ENCODE measurements at places on chromosomes 1 and 21. TPM values are rescaled to one million over a fixed set of nuclear protein-coding genes. Genes with fewer than 3 reads are reported as not detected.

OR6F1 gene
- total RNA-seq: not detected

GJB4 gene
- 2.6 TPM for total RNA-seq

RIPPLY3 gene
- total RNA-seq: 0.47 TPM

FABP3 gene
- total RNA-seq: not detected

FCRL6 gene
- not detected for total RNA-seq

TEX38 gene
- total RNA-seq: not detected

GRCh38 chr1:27542463-27543273 lies 52.7 kb upstream of the WASF2 start:
- no peak for DNase-seq

- no peak for DNase-seq
Measured at GRCh38 chr1:81699234-81699633, 101.5 kb upstream of the ADGRL2 start.

GRCh38 chr21:45768011-45768739 lies 124.7 kb downstream of the PCBP3 start:
- DNase-seq: no peak

DNA sequence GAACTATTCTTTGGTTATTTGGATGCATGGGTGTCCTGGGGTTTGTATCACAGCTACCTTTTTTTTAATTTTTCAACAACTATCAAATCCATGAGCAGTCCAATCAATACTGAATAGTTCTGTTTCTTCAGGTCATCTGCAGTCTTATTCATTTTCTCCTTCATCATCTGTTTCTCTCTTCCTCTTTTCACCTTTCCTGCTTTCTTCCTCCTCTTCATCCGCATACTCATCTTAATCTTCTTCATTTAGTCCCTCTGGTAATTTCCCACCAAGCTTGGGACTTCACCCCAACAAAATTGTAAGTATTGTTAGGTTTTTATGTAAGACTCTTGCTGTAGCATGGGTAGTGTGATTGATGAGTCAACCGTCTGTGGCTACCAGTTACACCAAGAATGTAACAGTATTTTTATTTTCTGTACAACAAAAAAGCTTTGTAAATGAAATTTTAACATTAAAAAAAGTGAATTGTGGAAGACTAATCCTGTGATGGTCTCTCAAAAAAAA lies 184.1 kb upstream of the RNPC3 start:
- no peak for DNase-seq

DNA sequence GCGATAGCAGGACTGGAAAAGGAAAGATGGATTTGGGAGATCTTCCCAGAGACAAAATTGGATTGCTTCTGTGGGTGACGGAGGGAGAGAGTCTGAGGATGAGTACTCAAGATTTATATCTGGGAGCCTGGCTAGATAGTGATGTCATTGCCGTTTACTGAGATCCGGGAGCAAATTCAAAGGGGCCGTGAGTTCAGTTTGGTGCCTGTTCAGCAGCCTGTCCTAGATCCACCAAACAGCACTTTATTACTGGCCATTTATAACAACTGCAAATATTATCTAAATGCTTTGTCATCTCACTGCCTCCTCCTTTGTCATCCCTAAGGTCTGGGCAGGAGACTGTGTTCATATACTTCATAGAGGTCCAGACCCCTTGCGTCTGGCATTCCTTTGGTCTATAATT lies 29.2 kb downstream of the MAPKAPK2 start:
- DNase-seq: no peak

DNA sequence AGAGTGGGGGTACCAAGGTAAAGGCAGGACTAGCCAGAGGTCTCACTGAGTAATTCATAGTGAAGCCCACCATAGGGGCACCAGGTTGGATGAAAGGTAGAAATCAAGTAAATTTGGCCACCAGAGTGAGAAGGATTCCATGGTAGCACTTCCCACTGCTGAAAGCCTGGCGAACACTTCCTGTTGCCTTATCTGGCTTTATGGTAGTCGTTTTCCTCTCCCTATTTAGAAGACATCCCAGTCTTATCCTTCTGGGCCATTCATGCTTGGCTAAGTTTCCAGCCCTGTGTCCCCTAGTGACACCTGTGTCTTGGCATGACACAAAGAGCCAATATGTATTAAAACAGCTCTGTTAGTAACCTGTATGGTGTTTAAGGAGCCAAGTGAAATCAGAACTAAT lies 74.3 kb upstream of the SIPA1L2 start:
- no peak for DNase-seq

DNA sequence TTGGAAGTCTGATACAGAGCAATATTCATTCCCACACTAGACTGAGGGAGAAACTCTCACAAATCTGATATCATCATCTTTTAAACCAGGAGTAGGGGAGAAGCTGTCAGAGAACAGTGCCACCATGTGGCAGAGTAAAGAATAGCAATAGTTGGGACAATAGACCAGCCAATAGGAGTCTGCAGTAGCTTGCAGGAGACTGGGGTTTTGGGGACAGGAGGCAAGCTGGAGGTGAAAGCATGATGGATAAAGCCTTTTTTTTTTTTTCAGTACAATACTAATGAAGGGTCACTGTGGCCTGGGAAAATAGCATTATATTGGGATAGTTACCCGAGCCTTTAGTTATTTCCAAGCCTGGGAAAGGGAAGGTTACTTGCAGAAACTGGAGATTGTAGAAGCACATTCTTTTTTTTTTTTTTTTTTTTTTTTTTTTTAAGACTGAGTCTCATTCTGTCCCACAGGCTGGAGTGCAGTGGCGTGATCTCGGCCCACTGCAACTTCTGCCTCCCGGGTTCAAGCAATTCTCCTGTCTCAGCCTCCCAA lies 120.7 kb downstream of the S1PR1 start:
- DNase-seq: no peak

GRCh38 chr1:109787845-109788601 lies 24.3 kb upstream of the EPS8L3 start:
- no peak for DNase-seq

- DNase-seq: no peak
Measured at GRCh38 chr1:222926566-222926965, 111.7 kb downstream of the DISP1 start.

DNA sequence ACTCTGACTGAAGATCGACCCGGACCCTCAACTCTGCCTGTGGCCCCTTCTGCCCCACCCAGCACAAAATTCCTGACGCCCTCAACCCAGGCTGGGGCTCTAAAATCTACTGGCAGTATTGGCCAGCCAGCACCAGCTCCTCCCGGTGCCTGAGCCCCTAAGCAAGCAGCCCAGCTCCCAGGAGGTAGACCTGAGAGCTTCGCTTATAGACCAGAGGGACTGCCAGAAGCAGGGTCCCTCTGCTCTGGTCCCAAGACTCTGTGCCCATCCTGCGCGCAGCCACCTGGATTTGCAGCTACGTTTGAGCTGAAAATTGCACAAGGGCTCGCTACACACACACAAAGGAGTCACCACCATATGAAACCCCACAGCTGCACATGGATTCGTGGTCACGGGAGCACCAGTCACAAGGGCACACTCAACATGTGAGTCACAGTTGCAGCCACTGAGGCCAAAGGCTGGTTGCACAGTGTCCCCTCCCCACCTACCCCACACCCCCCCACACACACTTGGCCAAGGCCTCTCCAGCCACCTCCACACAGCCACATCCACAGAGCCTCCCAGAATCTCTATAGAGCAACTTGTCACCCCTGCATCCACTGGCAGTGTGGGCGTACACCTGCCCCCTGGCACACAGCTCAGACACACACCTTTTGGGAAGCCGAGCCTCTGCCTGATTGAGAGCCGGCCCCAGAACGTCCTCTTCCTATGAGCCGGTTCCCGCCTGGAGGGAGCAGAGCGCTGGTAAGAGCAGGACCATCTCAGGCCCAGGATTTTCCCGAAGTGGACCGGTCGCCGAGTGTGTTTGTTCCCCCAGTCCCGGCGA lies 1.1 kb upstream of the DMBX1 start:
- no peak for DNase-seq

DNA sequence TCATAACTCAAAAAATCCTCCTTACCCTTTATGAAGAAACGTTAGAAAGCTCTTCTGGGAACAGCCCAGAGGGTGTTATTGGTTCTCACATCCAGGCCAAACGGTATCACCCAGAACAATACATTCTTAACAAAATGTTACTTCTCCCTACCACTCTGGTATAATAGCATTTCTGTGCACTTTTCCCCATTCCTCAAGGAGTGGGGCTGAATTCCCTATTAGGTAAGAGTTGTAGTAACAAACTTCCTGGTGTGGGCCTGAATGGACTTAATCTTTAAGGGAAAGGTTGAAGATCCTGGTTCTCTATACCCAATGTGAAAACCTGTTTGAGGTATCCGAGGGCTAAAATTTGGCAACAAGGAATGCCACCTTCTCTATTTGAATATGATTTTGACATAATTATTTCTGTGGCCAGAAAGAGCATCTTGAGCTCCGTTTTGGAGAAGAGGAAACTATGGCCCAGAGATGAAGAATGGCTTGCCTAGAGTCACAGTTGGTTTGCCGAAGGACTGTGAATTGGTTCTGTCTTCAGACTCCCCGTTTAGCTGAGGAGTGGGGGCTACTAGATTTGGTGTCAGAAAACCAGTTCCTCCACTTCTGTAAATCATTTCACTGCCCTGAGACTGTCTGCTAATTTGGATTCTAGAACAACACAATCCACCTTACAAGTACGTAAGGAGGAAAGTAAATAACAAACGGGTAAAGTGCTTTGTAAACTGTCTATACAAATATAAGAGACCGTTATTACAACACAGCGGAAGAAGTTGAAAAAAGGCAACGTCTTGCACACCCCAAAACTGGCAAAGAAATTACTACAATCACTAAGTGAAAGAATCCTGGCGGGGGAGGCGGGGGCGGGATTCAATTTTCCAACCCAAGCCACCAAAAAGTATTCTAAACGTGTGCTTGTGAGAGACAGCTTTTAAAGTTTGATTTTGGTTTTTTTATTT lies 2.3 kb downstream of the ANP32E start:
- no peak for DNase-seq

DNA sequence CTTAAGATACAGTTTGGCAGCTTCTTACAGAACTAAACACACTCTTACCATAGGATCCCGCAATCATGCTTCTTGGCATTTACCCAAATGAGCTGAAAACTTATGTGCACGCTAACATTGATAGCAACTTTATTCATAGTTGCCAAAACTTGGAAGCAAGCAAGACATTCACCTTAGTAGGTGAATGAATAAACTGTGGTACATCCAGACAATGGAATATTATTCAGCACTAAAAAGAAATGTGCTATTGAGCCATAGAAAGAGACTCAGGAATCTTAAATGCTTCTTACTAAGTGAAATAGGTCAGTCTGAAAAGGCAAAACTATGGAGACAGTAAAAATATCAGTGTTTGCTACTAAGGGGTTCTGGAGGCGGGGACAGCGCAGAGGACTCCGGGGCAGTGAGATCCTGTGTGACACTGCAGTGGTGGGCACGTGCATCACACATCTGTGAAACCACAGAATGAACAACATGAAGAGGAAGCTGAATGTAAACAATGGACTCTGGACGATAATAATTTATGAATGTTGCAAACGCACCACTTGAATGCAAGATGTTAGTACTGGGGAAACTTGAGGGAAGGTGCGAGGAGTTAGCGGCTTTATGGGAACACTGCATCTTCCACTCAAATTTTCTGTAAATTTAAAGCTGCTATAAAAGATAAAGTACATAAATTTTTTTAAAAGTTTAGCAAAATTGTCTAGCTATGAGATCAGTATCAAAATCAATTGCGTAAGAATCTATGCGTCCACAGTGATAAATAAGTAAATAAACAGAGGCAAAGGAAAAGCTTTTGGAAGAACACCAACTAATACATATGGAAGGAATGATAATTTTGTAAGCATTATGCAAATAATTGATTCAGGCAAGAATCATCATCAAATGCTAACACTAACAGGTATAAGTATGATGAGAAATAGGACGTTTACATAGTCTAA lies 15.4 kb upstream of the SPATC1L start:
- no peak for DNase-seq

DNA sequence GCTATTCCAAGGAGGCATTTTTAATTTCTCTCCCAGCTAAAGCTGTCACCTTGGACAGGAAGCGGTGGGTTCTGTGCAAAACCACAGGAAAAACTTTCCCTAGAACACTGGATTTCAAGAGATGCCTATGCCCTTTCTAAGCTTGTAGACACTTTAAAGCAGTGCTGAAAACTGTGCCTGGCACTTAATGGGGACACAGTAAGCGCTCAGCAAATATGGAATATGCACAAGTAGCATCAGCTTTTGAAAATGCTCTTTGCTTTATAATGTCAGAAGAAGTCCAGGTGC lies 50.9 kb upstream of the TARBP1 start:
- no peak for DNase-seq

DNA sequence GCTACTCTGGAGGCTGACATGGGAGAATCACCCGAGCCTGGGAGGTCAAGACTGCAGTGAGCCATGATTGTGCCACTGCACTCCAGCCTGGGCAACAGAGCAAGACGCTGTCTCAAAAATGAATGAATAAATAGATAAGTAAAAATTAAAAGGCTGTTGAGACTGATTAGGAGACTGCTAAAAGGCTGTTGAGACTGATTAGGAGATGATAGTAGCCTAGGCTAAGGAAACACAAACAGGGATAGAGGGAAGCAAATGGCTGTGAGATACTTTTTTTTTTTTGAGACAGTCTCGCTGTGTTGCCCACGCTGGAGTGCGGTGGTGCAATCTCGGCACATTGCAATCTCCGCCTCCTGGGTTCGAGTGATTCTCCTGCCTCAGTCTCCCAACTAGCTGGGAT lies 28.4 kb downstream of the PRPF38A start:
- no peak for DNase-seq

DNA sequence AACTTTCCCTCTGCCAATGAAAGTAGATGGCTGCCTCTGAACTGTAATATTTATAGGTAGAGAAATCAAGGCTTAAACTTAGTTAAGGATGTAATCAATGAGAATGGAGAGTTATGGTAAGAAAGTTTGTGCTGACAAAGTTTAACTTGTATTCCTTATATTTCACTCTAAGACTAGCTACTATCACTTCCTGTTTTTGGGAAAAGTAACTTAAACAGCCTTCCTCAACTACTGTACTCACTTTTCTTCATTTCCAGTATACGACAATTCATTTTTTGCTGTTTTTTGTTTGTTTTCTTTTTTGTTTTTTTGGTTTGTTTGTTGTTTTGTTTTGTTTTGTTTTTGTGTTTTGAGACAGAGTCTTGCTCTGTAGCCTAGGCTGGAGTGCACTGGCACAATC lies 3.7 kb downstream of the RGS18 start:
- DNase-seq: no peak

DNA sequence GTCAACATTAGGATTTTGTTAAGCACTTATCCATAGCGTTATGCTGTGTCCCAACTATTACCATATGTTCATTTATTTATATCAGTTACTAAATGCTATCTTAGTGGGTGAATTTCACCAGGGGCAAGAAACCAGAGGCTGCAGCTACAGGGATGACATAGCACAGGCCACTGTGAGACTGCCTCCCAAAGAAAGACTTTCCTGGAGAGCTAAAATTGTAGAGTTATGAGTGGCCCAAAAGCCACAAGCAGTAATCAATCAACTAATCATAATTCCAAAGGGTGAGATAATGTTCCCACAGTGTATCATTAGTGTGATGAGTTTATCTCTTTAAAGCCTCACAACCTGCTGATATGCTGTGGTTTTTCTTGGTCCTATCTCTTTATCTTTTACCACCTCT lies 3.8 kb upstream of the TGFB2 start:
- DNase-seq: no peak

- no peak for DNase-seq
Measured at GRCh38 chr1:209675565-209676154, 448 bp downstream of the G0S2 start.

- no peak for DNase-seq
Measured at GRCh38 chr21:34093083-34093482, 19.7 kb downstream of the MRPS6 start.
